ENCODE measurements at places on chromosomes 3 and 15.

DNA sequence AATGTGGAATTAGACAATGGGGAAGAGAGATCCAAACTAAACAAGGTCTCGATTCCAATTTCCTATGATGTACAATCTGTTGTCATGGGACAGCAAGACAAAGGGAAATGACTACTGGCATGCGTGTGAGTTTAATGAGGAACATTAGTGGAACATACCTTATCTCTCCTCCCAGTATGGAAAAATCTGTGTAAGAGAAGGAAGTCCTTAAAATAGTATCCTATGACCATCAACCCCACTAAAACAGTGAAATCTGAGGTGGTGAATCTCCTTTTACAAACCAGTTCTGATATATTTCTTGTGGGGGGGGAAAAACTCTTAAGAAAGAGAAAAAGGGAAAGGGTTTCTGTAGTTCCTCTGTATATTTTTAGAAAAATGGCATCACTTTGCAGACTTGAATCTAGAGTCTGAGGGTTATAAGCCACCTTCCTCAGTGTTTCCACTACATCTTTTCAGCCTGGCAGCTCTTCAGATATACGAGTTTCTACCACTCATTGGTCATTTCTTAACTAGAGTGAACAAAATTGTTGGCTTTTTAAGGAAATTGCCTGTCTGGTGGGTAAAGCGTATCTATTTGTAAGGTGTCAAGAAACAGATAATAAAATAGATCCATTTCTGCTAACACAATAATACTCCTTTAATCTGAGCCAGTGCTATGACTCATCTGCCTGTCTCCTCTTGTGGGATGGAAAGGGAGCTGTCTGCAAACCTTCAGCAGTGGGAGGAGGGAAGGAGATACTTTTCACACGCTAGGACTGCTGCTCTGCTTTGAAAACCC lies 3.0 kb upstream of the TNFAIP8L3 start:
- no peak for DNase-seq

DNA sequence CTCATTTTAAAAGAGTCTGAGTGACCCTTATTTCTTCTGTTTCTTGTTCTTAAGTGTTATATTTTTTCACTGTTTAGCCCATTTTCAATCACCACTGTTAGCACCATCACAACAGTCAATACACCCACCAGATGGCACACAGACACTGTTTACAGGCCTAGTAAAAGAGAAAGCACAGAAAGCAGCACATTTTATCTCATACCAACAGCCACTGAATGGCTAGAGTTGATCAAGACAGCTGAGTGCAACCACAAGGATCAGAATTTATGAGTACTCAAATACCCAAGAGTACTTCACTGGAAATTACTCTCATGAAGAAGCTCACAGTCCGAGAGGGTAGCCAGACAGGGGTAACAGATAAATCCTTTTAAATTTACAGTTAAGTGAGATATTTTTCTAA lies 127.0 kb downstream of the TFDP2 start:
- DNase-seq, result peak; percentile 96

DNA sequence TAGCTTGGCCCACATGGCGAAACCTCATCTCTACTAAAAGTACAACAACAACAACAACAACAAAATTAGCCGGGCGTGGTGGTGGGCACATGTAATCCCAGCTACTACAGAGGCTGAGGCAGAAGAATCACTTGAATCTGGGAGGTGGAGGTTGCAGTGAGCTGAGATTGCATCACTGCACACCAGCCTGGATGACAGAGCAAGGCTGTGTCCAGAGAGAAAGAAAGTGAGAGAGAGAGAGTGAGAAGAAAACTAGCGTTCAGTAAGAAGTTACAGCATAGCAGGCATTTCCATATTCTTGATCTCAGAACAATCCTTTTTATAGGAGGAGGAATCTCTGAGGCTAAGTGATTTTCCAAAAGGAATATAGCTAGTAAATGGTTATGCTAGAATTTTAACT lies 1076.1 kb downstream of the AGBL1 start:
- DNase-seq, result no peak

DNA sequence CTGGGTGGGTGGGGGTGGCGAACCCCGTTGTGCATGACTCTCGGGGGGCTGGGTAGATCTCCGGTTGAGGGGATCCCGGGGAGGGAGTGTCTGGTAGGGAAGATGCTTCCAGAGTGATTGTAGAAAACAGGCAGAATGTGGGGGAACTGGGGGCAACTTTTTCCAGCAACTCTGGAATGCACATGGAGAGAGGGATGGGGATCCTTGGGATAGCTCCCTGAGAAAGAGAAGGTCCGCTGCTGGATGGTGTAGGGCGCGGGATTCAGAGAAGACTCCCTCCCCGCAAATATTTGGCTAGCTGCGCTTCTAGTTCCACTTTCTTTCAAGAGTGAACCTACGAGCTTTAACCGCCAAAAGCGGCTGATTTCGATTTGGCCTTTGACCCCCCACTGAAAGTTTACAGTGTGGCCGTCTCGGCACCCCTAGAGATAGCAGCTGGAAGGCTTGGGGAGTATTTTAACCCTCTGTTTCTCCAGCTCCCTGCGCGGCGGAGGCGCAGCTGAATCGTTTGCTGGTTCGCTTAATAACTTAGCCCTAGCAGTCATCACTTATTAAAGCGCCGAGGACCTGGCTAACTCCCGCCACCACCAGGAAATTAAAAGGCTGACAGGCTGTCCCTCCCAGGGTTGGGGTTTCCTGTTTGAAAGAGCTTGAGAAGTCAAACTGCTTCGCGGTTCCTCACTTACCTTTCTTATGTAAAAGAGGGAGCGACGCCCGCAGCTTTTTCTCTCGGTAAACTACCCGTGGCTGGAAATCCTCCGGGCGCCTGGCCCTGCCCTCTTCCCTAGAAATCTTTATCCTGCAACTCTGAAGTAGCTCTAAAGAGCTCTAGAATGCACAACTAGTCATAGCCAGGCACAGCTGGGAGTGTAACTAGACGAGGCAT lies 1.2 kb downstream of the PHLDB2 start:
- peak; percentile 92 for DNase-seq

GRCh38 chr3:36206956-36207580 lies 173.2 kb upstream of the STAC start:
- DNase-seq, result no peak

DNA sequence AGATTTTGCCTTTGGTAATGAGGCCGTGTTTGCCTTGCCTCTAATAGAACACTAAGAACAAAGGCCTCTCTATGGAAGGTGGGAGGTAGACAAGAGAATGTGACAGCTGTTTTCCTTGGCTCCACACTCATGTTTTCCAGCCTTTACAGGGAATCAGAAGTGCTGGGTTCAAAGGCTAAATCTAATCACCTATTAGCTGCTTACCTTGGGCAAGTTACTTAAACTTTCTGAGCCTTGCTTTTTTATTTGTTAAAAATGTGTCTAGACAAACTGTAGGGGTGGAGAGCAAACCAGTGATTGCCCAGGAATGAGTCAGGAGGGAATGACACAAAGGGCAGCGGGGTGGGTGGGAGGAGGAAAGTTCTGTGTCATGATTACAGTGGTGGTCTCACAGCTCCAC lies 179.0 kb downstream of the P3H2 start:
- DNase-seq, result no peak

DNA sequence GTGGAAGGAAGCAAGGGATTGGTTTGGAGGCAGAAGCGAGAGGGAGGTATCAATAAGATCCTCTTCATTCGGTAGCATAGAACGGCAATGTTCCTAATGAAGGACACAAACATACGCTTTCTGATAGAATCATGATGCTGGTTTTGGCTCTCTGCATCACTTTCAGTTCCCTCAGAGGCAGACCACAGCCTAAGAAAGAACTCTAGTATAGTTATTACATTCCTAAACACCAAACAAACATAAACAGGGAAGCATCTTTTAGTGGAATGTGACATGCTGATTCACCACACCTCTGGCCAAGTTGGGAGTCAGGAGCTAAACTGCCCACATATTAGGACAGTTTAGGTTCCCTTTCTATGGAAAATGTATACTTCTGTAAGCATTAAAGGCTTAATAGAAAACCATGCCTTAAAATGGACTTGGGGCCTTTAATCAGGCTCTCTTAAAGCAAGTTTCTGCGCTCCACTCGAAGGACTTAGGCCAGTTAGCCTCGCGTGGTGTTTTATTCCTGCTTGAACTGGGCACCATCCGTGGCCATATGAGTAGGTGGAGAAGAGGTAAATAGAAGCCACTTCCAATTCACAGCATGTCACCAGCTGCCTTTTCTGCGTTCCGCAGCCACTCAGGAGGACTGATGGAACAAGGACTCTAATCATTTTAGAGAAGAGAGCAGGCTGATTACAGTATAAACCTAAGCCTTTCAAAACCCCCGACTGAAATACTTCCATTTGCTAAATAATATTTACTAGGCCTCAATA lies 53.7 kb downstream of the CD47 start:
- DNase-seq, result no peak

DNA sequence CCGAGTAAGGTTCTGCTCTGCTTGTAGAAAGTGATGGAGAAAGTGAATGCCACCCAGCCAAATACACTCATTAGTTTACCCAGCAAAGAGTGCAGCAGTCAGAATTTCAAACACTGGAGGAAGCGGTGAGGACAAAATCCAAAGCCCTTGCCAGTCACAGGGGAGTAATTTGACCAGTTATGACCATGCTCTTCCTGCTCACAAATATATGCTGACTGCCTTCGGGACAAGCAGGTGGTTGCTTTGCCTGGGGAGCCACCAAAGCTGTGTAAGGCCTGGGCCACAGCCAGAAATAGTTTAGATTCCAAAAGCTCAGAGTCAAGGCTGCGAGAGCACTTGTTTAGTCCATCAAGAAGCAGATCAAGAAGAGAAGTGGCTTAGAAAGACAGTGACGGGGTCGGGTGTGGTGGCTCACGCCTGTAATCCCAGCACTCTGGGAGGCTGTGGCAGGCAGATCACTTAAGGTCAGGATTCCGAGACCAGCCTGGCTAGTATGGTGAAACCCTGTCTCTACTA lies 51.0 kb upstream of the ATP13A3 start:
- DNase-seq, result peak; percentile 14

- DNase-seq, result no peak
These were observed 114.6 kb downstream of the XXYLT1 start for GRCh38 chr3:195156286-195156890.

DNA sequence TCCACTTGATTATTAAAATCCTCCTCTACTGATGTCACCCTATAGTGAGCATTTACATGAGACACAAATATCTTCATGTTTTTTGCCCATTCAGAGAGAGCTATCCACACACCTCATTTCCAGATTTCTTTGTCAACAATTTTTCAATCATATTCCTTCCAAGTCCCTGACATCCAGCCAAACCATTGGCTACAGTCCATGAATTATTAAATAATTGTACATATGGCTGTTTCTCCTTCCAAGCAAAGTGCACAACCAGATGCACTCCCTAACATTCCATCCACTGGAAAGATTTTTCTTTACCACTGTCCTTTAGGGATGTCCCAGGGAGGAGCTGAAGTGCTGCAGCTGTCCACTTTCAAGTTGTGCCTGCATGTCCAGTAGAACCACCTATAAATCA lies 328.0 kb upstream of the MDFIC2 start:
- DNase-seq, result no peak

DNA sequence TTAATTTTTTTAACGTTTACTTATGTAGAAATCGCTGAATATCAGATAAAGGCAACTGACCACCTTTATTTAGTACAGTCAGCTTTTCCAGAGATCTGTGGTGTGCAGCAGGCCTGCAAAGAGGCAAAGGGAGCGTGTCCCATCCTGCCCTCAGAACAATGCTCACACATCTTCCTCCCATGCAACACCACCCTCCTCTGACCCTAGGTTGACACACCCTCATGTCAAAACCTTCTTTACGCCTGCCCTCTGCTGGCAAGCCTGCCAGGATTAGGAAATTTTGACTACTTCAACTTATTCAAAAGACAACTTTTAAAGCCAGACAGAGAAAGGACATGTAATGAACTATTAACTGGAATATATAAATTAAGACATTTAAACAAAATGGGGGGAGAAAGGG lies 513.7 kb downstream of the FOXP1 start:
- DNase-seq, result peak; percentile 90
